ENCODE measurements at places on chromosomes 16 and 17.

DNA sequence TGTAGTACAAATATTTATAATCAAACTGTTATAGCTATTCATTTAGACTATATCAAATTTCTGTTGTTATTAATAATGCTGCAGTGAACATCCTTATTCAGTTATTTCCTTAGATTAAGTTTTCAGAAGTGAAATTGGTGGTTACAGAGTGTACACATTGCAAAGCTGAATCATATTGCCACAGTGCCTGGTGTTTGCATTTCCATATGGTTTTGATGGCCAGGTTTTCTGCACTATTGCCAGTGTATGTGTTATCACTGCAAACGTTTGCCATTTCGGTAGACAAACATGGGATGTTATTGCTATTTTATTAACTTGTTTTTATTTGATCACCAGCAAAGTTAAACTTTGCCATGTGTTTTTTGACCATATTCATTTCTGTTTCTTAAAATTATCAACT lies 259.4 kb downstream of the CDH13 start:
- DNase-seq, result no peak

GRCh38 chr17:61942085-61942484 lies 14.3 kb upstream of the INTS2 start:
- DNase-seq, result no peak

GRCh38 chr16:17426451-17426850 lies 44.3 kb downstream of the XYLT1 start:
- DNase-seq, result no peak

DNA sequence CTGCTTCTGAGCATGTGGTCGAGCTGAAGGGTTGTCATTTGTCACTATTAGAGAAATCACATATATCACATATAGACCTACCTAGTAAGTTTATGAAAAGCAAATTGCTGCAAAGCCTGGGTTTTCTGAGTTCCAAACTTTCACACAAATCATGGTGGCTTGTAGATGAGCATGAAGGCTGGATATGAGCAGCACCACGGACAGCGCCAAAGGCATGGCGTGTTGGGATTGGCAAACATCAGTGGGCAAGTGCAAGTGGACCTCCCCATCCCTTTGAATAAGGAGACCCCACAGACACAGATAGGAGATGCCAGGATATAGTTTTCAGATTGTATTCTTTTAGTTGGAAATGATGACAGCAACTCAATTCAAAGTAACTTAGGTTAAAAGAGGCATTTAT lies 77.6 kb upstream of the CACNG3 start:
- no peak for DNase-seq

GRCh38 chr17:56325313-56326000 lies 172.2 kb downstream of the ANKFN1 start:
- DNase-seq, result no peak

DNA sequence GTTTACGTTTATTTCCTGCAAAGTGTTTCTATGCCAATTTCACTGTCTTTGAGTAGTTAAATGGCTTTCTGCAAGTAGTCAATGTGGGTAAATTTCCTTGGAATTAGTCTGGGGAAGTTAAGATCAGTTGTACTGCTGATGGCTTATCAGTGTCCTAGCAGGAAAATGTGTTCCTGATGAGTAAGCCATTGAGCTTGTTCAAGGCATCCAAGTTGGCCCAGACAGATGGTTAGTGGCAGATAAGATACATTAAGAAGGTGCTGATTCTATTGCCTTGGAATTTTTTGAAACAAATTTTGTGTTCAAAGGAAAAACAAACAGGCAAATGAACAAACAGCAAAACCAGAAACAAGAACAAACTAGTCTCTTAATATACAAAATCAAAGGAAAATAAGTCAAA lies 258.4 kb downstream of the MAP2K6 start:
- DNase-seq, result no peak

DNA sequence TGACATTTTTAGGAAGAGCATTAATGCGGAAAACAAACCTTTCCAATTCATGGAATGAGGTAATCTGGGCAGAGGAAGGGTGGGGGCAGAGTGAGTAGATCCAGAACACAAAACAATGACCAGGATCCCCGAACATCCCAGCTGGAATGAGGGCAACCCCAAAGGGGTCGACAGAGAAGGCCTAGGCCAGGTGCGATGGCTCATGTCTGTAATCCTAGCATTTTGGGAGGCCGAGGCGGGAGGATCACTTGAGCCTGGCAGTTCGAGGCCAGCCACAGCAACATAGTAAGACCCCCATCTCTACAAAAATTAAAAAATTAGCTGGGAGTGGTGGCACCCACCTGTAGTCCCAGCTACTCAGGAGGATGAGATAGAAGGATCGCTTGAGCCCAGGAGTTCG lies 64.7 kb downstream of the ZFHX3 start:
- DNase-seq, result no peak

DNA sequence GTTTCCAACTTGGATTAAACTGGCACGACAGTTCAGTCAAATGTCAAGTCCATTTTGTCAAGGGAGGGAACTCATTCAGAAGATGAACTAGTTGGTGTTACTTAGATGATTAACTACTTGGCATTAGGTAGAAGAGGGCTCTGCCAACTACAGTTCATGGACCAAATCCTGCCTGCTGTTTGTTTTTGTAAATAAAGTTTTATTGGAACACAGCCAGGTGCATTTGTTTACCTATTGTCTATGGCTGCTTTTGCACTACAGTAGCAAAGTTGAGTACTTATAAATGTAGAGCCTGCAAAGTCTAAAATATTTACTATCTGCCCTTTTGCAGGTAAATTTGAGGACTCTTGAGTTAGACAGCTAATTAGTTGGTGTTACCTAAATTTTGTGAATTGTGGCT lies 410.0 kb downstream of the MAF start:
- DNase-seq, result no peak

- DNase-seq, result no peak
Measured at GRCh38 chr16:10631886-10632285, 51.5 kb upstream of the EMP2 start.

GRCh38 chr17:1978396-1978949 lies 46.7 kb downstream of the RTN4RL1 start:
- DNase-seq, result no peak

GRCh38 chr16:2384426-2384825 lies 43.9 kb upstream of the ABCA3 start:
- DNase-seq, result no peak

- DNase-seq, result no peak
Measured at GRCh38 chr16:54968011-54968410, 37.3 kb downstream of the IRX5 start.

GRCh38 chr16:5428932-5429331 lies 331.3 kb upstream of the EEF2KMT start:
- DNase-seq, result no peak

GRCh38 chr16:70466805-70467076 lies 12.3 kb downstream of the FCSK start:
- no peak for DNase-seq

GRCh38 chr16:27202923-27203506 lies 311 bp upstream of the KDM8 start:
- peak; percentile 83 for DNase-seq

DNA sequence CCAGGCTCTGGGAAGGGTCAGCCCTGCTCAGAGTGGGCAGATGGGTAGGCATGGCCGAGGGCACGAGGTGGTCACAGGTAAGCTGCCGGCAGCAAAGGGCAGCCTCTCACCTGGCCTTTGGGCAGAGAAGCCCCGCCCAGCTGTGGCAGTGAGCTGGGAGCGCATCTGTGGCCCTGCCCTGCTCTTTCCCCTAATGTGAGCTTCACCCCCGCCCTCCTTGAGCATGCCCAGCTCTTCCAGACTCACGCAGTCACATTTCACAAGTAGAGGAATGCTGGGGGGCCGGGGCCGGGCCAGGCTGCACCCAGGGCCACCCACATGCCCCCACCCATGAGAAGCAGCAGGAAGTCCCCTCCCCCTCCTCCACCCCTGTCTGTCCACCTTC lies 40.7 kb upstream of the SLC38A10 start:
- DNase-seq, result no peak

Data from germinal center (tissue), 1 donor.